Nephron progenitor cell (in vitro differentiated cells): ENCODE measurements at places on chromosomes 3 and 15.
A peak's percentile ranks its signal among the peaks of the same experiment; 100 is the strongest.

DNA sequence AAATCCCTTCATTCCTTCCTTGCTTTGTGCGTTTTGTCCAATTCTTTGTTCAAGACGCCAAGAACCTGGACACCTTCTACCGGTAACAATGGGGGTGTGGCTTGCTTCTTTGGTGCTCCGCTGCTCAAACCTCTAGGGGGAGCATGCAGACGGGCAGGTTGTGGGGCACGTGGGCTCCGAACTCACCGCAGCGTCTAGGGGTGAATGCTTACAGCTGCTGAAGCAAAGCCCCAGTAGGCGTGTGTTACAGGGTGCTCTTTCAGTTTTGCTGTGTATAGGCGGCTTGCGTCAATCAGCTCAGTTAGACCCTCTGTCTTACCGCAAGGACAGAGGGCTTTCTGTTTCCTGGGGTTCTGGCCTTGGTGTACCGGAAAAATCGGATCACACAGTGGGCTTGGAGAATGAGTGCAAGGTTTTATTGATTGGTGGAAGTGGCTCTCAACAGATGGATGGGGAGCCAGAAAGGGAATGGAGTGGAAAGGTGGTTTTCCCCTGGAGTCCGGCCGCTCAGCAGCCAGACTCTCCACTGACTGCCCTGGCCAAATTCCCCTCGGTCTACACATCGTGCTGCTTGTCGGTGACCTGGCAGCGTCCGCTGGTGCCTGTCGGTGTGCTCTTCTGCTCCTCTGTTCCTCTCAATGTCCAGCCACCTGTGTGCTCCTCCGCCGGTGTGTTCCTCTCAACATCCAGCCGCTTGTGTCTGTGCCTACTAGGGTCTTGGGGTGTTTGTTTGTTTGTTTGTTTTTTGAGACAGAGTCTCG lies 1.2 kb upstream of the LRRC34 start:
- peaks cover 19% of the 10 kb centered on the region for H3K4me1 ChIP-seq
- H3K27ac ChIP-seq: peak overlapping the region; percentile 21
- peaks cover 9% of the 10 kb centered on the region for H3K27me3 ChIP-seq
- H3K36me3 ChIP-seq: no peaks in the 10 kb centered on the region

- DNase-seq: no peak
- no peak overlapping the region for H3K27ac ChIP-seq
- H3K27me3 ChIP-seq: peaks cover 72% of the 10 kb centered on the region
- H3K4me1 ChIP-seq: peaks cover 21% of the 10 kb centered on the region
These were observed 60.1 kb upstream of the PRR23E start for GRCh38 chr3:127132876-127133275.

DNA sequence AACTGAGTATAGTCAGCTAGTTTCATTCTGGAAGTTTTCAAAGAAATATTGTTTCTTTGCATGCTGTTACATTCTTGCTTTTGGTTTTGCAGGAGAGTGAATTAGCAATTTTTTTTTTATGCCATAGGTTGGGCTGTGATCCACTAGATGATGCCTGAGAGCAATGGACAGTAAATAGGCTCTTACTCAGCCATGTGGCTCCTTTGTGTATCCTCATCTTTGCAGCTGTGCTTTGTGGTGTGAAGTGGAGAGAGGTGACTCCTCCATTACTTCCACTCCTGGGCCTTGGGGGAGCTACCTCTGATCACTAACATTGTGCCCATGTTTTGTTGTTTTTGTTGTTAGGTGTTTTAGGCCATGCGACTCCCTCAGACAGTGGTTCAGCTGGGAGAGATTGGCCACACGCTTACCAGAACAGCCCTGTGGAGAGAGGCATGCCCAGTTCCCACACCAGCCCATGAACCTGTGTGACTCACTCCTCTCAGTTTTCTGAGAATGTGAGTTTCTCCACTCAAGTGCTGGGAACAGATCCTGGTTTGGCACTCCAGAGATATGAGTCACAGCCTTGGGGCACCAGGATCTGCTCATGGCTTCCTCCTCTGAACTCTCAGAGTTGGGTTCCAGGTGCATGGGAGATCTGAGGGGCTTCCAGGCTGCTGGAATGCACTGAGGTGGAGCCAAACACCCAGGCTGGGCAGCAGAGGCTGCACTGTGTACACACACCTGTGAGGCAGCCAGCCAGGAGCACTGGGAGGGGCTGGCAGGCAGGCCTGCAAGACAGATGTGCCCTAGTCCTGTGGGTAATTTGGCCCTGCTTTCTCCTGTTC lies 785.3 kb downstream of the ROBO2 start:
- no peak overlapping the region for H3K27ac ChIP-seq
- H3K4me1 ChIP-seq: no peaks in the 10 kb centered on the region
- H3K36me3 ChIP-seq: peaks cover 18% of the 10 kb centered on the region

GRCh38 chr3:151795276-151795675 lies 18.6 kb upstream of the AADAC start:
- DNase-seq: no peak
- no peak overlapping the region for H3K4me3 ChIP-seq
- H3K27me3 ChIP-seq: no peaks in the 10 kb centered on the region
- peak overlapping the region; percentile 23 for H3K27ac ChIP-seq

- no peaks in the 10 kb centered on the region for H3K36me3 ChIP-seq
- DNase-seq: no peak
- peaks cover 23% of the 10 kb centered on the region for H3K4me1 ChIP-seq
- peaks cover 15% of the 10 kb centered on the region for H3K27me3 ChIP-seq
These were observed 50.9 kb upstream of the TMEM115 start for GRCh38 chr3:50410185-50410584.

- no peak overlapping the region for H3K27ac ChIP-seq
- H3K27me3 ChIP-seq: peaks cover 5% of the 10 kb centered on the region
- no peak for DNase-seq
- H3K36me3 ChIP-seq: no peaks in the 10 kb centered on the region
- no peak overlapping the region for H3K4me3 ChIP-seq
- peaks cover 12% of the 10 kb centered on the region for H3K4me1 ChIP-seq
These were observed 13.2 kb upstream of the TRANK1 start for GRCh38 chr3:36957862-36958686.
